ENCODE measurements at places on chromosomes 12 and 14.

DNA sequence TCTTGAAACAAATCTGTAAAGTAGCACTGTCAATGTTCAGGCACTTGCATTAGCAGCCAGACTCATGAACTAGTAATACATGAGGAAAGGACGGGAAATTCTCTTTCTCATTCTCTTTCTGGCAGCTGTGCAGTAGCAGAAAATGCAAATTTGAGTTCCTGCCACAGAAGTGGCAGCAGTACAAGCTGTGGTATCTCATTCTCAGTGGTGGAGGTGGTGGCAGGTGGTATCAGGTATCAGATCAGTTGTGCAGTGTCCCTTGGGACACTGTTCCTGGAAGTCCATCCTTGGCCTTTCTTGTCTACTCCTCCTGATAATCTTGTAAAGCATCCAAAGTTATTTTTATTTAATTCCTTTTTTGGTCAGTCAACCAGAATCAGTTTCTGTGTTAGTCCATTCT lies 103.0 kb downstream of the C12orf42 start:
- no peak for DNase-seq

DNA sequence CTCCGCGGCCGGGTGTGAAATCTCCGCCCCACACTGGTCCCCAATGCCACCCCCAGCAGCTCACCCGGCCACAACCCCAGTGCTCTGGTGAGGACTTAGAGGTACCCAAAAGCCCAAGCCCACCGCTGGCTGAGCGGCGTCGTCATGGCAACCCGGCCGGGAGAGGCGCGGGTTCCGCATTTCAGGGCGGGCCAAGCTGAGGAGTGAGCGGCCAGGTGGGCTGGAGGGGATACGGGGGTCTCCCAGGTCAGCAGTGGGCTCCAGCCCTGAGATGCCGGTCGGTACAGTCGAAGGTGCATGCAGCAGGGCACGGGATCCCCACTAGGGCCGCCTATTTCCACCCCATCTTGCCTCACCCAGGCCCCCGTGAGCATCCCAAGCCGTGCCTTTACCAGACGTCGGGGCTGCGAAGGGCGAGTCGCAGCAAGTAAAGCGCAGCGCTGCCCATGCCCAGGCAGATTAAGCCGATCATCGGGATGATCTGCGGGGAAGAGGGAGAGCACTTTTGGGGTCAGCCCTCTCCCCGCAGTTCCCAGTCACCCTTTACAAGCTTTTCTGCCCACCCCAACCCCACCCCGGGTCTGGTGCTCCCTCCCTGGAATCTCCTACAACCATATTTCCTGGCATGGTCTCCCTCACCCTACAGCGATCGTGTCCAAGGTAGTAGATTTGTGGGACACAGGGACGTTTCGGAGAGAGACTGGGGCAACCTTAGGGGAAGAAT lies 6.9 kb downstream of the SHMT2 start:
- DNase-seq, result no peak

GRCh38 chr14:95248432-95248831 lies 71.3 kb downstream of the CLMN start:
- DNase-seq, result no peak

- no peak for DNase-seq
Observed at GRCh38 chr12:132117558-132117875, 26.6 kb downstream of the DDX51 start.

DNA sequence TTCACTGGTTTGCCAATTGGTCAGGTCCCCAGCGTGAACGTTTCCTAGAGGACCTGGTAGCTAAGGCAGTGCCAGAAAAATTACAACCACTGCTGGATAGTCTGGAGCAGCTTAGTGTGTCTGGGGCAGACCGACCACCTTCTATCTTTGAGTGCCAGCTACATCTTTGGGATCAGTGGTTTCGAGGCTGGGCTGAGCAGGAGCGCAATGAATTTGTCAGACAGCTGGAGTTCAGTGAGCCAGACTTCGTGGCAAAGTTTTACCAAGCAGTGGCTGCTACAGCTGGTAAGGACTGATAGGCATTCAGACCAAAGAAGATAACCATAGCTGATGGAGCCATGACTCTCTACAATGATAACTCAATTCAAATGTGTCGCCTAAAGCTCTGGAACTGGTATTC lies 2.5 kb downstream of the C14orf119 start:
- DNase-seq, result no peak

DNA sequence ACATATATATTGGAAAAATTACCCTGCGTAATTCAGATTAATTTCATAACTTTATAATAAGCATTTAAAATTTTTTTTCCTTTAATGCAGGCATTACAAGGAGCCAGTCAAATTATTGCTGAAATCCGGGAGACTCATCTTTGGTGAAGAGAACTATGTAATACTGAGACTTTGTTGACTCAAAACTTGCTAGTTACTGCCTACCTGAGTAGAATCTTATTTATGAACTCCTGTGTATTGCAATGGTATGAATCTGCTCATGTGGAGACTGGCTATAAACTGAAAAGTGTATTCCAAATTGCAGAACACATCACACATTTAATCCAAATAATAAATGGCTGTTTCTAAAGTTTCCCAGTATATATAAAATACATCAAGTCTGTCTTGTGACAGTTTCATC lies 12.4 kb downstream of the YARS2 start:
- DNase-seq, result no peak

DNA sequence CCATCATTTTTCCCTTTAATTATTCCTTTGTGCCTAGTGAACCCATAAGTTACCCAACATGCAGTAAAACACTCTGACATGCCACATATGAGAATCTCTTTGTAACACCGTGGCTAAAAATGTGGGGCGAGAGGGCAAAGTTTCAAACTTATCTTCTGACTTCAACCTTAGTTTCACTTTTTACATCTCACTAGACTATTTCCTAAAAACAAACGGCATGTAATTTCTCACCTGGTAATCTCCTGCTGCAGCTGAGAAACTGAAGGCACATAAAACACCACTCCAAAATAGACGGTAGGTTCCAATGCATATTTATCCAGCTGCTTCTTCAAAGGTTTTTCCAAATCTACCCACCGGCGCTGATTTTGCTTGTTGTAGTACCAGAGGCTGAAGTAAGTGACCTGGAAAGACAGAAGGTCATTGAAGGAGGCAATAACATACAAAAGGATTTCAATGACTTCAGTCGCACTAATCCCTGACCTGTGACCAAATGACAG lies 37.9 kb downstream of the PTPN21 start:
- DNase-seq, result no peak

GRCh38 chr12:16331998-16332397 lies 15.4 kb upstream of the MGST1 start:
- no peak for DNase-seq

DNA sequence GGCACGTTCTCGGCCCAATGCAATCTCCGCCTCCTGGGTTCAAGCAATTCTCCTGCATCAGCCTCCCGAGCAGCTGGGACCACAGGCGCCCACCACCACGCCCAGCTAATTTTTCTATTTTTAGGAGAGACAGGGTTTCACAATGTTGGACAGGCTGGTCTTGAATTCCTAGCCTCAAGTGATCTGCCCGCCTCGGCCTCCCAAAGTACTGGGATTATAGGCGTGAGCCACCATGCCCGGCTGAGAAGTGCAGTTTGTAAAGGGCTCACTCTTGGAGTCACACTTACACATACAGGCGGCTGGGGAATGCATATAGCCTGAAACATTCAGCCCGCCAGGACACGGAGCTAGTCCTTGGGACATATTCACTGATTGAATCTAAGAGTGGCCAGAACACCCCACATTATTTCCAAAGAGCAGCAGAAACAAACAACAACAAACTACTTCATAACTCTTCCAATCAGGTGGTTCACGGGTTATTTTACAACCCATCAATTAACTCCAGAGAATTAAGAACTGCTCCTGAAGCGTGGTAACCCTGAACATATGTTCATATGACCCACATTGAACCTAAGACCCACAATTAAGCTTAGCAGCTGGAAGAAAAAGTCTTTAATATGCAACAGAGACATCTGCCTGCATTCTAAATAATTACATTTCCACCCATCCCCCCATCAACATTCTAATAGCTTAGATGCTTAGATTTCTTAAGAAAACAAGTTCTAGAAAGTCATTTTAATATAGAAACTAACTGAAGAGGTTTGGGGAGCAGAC lies 49.2 kb downstream of the SSH1 start:
- DNase-seq, result no peak

GRCh38 chr12:12776261-12776660 lies 9.2 kb upstream of the APOLD1 start:
- peak; percentile 95 for DNase-seq

DNA sequence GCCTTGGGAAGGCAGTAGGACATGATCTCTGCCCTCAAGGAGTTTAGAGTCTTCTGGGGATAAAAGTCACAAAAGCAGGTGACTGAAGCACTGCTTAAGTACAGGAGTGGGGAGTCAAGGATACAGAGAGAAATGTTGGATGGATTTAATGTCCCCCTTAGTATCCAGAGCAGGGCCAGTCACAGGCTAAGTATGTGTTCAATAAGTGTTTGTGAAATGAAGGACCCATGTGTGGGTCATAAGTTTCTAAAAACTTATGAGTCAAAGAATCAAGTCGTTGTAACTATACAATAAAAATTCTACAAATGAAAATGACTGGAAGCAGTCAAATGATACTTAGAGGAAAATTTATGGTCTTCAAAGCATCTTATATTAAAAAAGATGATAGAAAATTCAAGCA lies 25.1 kb downstream of the KRT80 start:
- no peak for DNase-seq

DNA sequence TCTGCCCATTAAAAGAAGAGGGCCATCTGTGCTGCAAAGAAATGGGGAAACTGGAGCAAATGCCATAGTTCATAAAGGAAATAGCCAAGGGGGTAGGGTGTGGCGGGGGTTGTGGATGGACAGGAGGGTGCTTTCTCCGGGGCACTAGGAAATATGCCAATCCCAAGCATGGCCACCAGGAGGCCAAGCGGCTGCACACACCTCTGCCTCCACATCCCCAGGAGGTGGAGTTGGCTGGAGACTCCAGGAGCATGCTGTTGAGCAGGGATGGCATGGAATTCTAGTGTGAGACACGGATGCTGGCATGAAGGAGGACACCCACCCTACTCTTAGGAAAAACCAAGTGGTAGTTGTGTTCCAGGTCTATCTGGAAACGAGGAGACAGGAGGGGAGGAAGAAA lies 25.2 kb downstream of the NID2 start:
- peak; percentile 37 for DNase-seq

GRCh38 chr12:80205960-80206359 lies 106.6 kb downstream of the OTOGL start:
- no peak for DNase-seq

- peak; percentile 86 for DNase-seq
Observed at GRCh38 chr12:65885312-65885711, 61.0 kb downstream of the HMGA2 start.

- no peak for DNase-seq
Observed at GRCh38 chr14:70555890-70556289, 21.1 kb upstream of the ADAM20 start.

- DNase-seq, result no peak
Observed at GRCh38 chr12:59329462-59329861, 266.4 kb upstream of the SLC16A7 start.

DNA sequence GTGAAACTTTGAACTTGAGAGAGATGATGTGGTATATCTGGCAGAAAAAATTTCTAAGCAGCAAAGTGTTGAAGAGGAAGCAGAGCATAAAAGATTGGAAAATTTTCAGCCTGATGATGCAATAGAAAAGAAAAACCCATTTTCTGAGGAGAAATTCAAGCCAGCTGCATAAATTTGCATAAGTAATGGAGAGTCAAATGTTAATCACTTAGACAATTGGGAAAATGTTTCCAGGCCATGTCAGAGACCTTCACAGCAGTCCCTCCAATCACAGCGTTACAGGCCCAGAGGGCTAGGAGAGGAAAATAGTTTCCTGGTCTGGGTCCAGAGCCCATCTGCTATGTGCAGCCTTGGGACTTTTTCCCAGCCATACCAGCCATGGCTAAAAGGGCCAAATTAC lies 469.0 kb upstream of the FOXG1 start:
- DNase-seq, result no peak

DNA sequence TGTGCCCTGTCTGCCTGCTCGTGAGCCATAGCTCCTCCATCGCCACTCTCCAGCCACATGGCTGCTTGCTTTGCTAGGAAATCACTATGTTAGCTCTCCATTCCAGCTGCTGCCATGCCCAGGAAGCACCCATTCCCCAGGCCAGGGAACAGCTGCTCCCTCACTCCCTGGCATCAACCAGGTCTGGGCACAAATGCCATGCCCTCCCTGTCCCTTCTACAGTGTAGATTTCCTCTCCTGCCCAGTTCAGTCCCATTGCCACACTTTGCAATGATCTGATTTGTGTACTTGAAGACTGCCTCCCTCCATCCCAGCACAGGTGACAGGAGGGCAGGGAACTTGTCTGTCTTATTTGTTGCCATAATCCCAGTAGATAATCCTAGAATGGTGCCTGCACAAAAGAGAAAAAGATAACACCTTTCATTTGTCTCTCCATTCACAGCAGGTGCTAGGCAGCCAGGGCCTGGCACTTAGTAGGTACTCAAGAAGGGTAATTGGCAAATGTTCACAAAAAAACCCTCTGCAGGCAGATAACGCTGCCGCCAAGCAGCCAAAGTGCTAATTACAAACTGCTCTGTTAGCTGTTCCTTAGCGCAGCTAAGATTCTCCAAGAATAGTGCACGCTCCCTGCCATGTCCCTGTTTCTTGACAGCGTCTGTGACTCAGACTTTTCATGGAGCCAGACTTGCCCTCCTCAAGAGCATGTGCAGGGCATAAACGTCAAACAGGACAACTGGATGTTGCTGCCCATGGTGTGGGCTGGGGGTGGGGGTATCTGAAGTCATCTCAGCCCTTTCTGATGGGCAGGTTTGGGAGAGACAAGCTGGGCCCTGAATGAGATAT lies 69.1 kb downstream of the ARL6IP4 start:
- DNase-seq, result no peak

DNA sequence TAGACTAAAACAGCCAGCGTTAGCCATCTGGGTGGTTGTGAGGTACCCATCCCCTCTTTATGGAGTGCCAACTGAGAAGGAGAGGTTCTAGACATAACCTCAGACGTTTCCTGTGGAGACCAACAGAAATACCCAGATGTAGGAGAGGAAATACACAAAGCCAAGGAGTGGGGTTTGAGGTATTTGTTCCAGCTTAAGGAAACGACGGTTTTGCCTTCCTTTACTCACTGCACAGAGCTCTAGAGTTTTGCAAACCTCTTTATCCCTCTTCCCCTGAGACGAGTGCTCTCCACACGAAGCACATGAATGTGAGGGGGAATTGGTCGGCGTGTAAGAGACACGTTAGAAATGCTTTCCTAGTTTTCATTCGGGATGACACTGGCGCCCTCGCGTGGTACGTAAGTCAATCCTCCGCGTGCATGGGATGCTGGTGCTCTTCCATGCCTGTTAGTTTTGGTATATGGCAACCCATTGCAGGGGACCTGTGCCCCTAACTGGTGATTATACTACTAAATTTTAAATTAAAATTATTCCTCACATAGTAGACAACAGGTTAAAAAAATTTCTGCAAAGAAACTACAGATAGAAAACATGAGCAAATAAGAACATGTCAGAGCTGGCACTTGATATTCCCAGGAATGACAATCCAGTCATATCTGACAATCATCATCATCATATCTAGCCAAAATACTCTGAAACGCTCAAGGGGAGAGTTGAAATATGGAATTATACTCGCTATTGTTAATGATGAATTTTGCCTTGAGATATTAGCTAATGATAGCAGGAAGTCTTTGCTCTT lies 121.7 kb downstream of the PPM1H start:
- peak; percentile 68 for DNase-seq

Measured in endothelial cell of umbilical vein (primary cell).